ENCODE measurements at places on chromosomes 13 and 19.

- no peak for DNase-seq
Measured at GRCh38 chr19:1407528-1408299, at the start of gene DAZAP1. DAZAP1 (plus strand) TSS chr19:1407586; CDS start chr19:1407774, 188 bp downstream.

- no peak for DNase-seq
Measured at GRCh38 chr19:36547001-36547732, 19.1 kb upstream of the ZNF260 start.

- no peak for DNase-seq
Measured at GRCh38 chr19:43430142-43430710, 15.5 kb downstream of the TEX101 start.

DNA sequence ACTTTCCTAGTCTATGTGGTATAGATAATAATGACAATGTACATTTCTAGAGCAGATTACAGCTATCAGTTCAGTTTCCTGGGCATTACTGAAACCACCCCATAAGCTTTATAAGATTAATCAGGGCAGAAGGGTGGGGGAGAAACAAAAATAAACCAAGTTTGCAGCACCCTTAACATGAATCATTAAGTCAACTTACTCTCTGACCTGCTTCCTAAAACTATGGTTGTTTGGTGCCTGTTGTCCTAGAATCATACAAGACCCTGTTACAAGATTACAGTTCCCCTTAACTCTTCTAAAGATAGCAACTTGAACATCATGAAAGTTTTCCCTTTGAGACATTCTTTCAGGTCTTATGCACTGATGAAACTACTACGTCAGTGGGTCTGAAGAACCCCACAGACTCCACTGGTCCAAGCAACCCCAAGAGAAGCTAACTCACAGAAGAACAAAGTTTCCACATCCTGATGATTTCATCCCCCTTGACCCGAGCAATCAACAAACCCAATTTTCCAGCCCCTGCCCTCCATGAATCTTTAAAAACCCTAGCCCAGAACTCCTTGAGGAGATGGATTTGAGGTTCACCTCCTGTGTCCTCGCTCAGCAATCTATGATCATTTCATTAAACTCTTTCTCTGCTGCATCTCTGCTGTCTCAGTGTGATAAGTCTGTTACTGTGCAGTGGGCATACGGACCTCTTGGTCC is 336.5 kb downstream of the FOXO1 start:
- DNase-seq, result no peak

DNA sequence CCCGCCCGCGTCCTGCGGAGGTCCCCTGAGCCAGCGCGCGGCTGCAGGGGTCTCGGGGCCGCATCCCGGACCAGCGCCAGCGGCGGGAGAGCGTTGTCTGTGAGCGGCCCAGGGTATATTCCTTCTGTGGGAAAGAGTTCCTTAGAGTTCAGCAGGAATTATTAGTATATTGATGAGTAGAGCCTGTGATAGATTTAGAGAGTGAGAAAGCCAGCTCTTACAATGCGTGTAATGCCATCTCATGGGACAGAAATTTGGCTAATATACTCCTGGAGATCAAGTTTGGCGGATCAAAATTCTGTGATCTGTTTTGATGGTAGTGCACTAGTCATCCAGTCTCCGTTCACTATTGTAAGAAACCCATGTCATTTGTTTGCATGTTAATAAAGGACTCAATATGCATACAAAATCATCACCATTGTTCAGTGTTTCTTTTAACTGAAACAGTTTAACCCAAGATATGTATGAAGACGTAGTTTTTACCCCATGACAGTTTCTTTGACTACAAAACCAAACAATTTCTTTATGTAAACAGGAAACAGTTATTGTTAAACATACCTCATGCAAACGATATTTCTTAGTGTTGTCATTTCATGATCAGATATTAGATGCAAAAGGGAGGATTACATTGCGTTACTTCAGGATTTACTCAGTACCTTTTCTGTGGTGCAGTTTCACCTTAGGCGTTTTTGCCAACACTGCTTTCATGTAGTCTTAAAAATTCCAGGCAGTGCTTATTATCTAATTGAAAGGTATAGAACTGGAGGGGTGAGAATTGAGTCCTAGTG is 9.9 kb downstream of the TNFRSF19 start:
- DNase-seq, result no peak

- DNase-seq, result no peak
Measured at GRCh38 chr13:53058065-53058679, 29.6 kb downstream of the OLFM4 start.

DNA sequence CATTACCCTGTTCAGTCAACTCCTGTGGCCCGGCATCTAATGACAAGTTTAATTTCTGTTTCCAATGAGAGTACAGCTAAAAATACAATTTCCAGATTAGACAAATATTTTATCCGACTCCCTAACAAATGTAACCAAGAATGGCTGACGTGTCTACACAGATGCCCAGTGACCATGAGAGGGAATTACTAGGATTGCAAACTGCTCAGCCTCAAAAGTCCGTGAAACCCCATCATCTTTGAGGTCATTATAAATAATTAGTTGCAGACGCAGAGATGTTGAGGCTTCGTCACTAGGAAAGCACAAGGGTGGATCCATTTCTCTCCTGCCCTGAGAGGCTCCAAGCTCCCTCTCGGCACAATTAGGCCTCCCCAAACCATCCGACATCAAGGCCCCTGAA is 104.1 kb upstream of the ZNF507 start:
- DNase-seq, result no peak

DNA sequence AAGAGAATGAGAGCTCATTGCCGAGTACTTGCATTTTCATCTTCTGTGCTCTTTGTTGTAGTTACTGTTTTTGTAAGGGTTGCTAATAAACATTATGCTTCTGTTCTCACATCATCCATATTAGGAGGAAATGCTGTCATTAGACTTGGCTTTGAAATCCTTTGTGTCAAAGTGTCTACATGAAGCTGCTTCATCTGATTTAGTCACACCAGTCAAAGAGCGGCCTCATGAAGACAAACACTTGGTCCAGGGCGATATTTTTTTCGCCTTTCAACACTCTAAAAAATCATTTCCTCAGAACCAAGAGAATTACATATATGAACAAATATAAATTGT is 105.0 kb downstream of the SPRY2 start:
- no peak for DNase-seq

DNA sequence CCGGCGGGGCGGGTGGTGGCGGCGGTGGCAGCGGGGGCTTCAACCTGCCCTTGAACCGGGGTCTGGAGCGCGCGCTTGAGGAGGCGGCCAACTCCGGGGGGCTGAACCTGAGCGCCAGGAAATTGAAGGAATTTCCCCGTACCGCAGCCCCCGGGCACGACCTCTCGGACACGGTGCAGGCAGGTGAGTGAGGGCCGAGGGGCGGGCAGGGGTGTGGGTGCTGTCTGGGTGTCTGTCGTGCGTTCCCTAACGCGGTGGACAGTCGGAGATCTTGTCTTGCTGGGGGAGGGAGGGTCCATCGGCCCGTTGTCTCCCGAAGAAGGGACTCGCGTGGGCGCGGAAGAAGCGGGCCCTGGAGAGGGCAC is 533 bp downstream of the LRCH1 start:
- no peak for DNase-seq

DNA sequence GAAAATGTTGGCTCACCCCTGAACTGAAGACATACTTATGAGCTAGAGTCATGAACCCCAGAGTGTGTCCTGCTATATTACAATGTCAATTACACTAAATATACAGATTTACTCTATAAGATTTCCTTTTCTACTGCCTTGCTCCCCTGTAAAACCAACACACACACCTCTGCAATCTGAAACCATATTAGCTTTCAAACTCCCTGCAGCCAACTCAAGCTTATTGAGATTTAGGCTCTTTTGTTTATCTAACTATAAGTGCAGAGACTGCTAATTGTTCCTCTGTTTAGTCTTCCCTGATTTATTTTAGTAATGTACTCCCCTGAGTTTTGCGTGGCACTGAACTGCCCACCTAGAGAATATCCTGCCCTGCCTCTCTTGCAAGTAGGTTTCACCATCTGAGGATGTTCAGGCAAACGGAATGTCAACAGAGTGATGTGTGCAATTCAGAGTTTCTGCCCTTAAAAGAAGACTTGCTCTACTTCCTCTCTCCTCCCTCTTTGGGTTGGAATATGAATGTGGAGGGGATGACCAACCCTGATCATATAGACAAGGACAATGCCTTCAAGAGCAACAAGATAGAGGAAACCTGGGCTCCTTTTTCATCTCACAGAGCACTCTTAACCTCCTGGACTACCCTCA is 22.3 kb downstream of the FAM216B start:
- DNase-seq, result no peak

DNA sequence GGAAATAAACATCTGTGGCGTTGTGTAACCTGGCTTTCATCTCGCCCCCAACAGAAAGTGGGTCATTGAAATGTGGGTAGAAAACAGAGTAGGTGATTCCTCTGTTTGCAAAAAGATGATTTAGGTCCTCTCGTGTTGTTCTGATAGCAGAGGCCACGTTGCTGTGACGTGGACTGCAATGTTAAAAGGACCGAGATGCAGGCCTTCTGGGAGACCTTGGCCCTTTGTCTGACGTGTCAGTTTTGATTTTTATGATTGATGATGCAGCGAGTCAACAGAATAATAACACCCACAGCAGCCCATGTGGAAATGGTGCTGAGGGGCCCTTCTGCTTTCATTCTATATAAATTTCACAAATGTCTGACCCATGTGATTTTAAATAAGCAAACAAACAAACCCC is 68.9 kb downstream of the FGF9 start:
- no peak for DNase-seq

GRCh38 chr13:31038834-31039552 is 106.5 kb downstream of the TEX26 start:
- no peak for DNase-seq

- no peak for DNase-seq
Measured at GRCh38 chr13:95858286-95859075, 181.5 kb downstream of the DNAJC3 start.

DNA sequence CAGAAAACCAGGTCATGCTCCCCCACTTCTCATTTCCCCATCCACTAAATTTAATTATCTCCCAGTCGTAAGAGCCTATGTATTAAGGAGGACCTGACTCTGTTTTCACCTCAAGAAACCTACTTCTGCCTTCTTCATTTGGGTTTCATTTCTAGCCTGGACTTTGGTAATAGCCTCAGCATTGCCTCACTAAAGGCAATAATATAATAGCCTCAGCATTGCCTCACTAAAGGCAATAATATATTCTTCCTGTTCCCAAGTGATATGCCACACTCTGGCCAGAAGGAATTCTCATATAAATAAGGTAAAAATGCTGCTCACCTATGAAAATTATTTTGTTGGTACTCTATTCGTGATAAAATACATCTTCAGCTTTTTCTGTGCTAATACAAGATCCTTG is 993.9 kb downstream of the EFNB2 start:
- no peak for DNase-seq

All from NCI-H1436 treated with DMSO at 0.1 percent for 48 hours (cell line).